ENCODE measurements at places on chromosomes 13 and 19.
A peak's percentile ranks its signal among the peaks of the same experiment; 100 is the strongest.

- DNase-seq = peak; percentile 10
Measured at GRCh38 chr13:101875717-101876393, 423.4 kb downstream of the ITGBL1 start.

GRCh38 chr13:110433014-110433413 lies 125.9 kb downstream of the COL4A2 start:
- DNase-seq = no peak

DNA sequence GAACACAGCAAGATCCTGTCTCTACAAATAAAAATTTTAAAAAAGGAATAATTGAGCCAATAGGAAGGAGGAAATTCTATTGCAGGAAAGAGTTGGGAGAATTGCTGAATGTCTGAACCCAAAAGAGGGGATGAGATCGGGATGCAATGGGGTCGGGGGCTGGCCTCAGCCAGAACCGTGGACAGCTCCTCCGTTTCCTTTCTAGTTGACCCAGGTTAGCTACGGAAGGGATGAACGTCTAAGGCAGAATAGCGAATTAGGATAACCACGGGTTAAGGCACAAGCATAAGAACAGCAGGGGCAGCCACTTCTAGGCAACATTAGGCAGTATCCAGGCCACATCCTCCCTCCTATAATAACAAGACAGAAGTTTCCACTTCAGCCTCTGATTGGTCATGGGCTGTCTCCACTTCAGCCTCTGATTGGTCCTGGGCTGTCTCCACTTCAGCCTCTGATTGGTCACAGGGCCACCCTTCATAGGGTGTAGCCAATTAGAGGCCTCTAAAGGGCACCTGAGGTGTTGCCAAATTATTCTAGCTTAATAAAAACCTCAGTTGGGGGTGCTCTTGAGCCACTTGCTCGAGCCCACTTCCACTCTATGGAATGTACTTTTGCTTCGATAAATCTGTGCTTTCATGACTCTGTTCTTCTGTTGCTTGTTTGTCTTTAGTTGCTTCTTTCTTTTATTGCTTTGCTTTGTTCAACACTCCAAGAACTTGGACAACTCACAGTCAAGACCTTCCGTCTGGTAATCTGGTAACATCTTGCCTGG lies 24.9 kb upstream of the TPM4 start:
- no peak for DNase-seq

- DNase-seq = peak; percentile 47
Measured at GRCh38 chr19:45779231-45780145, 2.8 kb downstream of the DMPK start.

DNA sequence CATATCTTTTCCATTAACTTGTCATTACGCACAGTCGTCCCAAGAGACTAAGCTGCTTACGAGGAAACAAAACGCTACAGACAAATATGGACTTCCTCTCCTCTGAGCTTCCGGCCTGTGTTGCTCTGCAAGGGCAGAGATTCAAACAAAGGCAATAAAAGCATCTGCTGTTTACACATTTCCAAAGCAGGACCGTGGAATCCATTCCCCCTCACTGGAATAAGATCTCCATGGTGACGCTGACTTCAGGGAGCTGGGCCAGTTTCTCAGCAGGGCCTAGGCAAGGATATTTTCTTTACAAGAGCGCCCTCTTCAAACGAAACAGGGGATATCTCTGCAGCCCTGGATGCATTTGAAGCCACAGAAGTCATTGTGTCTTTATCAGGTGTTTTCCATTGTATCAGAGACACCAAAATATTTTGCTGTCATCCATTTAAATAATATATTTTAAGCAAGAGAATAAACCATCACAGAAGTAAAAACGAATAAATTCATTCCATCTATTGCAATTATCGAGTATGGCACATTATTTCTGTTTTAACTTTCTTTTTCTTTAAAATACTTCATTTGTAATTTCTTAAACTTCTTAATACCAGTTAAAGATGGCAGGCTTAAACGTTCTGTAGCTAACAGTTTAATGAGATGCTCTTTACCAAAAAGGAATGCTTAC lies 177.5 kb downstream of the DCLK1 start:
- DNase-seq = peak; percentile 76

DNA sequence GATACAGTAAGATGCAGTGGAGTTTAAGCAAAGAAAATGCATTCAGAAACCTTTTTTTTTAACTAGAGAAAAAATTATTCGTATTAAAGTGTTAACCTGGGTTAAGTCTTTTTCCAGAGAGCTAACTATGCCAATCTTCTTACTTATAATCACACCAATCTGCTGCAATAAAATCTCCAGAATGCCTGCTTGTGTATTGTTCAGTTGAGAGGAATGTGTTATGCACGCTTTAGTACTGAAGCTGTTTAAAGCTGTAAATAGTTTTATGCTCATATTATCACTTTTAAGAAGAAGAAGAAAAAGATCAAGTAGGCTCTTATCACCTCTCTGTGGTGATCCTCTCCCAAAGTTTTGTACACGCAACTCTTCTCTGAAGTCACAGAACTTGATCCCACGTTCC lies 528.7 kb downstream of the RFC3 start:
- no peak for DNase-seq

GRCh38 chr19:38801359-38802095 lies 11.2 kb downstream of the LGALS4 start:
- DNase-seq = no peak

All from MG63 (cell line).